ENCODE measurements at places on chromosomes 16 and 17.
A peak's percentile ranks its signal among the peaks of the same experiment; 100 is the strongest.

DNA sequence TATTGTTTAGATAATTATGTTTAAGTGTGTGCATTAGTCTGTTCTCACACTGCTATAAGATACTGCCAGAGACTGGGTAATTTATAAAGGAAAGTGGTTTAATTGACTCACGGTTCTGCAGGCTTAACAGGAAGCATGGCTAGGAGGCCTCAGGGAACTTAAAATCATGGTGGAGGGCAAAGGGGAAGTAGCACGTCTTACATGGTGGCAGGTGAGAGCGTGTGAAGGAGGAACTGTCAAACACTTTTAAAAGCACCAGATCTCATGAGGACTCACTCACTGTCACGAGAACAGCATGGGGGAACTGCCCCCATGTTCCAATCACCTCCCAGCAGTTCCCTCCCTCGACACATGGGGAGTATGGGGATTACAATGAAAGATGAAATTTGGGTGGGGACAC, 203.5 kb upstream of the GOT2 start:
- DNase-seq: no peak

DNA sequence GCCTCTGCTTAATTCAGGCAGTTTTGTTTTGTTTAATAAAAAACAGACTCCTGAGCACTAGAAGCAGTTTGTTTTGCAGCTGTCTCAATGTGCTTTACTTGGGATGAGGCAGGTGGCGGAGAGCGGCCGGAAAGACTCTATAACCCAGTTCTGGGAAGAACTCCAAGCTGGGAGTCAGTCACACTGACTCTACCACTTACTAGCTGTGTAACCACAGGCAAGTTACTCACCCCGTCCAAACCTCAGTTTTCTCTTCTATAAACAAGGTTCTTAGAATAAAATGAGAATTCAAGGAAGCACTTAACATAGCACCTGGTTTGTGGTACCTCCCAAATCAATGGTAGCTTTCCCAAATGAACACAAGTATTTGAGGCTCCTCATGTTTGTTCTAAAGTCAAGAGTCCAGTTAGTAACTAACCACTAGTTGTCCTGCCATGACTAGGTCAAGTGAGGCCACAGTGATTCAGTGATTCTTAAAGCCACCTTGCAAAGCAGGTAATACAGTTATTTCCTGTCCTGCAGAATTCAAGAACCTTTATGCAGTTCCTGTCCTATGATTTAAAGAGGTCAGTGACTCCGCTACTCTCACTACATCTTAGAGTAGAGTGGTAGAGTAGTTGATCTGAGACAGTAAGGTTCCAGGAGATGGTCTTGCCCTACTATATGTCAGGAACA, 2.7 kb downstream of the TXNDC17 start:
- DNase-seq: peak; percentile 78

DNA sequence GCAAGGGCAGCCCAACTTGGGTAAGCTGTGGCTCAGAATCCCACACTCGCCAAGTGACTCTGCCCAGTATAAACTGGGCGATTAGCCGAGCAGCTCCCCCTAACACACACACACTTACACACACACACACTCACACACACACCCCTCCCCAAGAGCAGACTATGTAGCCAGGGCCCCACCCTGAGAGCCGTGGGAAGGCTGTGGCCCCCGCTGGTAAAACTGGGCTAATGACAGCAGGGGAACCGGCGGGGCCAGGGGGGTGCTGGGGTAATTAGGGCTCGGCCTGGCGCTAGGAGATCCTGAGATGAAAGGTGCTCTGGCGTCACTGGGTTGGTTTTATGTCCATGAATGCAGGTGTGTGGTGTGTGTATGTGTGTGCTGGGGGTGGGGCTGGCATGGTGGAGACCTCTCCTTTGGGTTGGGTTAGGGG, 1.1 kb upstream of the THRA start:
- DNase-seq: no peak

- DNase-seq: peak; percentile 37
Observed at GRCh38 chr16:86611525-86611855, 33.1 kb downstream of the FOXL1 start.

DNA sequence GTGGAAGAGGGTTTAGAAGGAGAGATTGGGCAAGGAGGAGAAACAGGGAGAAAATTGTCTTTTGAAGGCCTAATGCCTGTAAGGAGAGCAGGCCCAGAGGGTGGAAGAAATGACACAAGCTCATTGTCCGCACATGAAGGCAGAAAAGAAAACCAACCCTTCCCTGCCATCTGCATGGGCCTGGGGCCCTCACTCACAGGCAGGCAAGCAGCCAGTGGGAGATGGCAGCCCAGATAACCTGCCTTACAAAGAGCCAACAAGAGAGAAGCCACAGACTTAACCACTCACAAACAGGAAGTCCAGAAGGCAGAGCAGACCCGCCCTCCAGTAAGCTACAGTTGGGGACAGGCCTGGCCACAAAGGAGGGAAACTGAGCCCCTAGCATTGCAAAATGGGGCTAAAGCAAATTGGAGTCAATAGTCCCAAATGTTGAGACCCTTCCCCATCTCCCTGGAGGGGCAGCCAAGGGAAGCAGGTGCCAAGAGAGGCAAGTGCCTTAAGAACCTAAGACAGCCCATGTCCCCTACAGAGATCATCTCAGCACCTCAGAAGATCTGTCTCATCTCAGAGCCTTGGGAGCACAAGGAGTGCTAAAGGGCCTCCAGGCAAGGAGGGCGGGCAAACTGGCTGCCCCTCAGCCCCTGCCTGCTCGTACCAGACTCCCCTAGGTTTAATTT, 7.3 kb upstream of the TSPOAP1 start:
- DNase-seq: no peak

- no peak for DNase-seq
Observed at GRCh38 chr17:57236686-57237299, 19.5 kb upstream of the MSI2 start.

DNA sequence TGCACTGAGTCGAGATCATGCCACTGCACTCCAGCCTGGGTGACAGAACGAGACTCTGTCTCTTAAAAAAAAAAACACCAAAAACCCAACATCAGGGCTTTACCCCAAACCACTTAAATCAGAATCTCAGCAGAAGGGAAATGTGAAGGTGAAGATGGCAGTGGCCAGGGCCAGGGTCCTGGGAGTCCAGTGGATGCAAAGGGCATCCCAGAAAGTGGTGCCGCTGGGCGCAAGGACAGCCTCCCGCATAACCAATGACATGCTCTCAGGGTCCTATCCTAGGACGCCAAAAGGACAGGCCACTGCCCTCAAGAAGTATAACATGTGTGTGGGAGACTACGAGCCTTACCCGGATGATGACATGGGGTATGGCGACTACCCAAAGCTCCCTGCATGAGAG, 7.9 kb downstream of the TUBD1 start:
- no peak for DNase-seq

GRCh38 chr17:78748730-78749317, 33.2 kb downstream of the CYTH1 start:
- DNase-seq: peak; percentile 42

DNA sequence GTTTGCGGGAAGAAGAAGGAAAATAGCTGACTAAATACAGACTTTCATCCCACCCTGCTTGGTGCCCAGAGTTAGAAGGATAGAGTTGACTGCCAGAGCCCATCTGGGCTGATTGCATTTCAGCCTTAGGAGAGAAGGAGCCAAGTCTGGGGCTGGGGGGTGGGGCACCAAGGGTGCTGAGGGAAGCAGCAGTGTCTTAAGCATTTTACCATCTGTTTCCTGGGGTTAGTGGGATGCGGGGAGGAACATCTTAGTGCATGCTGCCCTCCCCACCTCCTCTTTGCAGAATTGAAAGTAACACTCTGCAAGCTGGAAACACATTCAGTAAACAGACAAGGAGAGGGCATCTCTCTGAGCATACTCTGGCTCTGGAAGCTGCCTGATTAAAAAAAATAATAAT, 1.5 kb upstream of the ARL5C start:
- no peak for DNase-seq

DNA sequence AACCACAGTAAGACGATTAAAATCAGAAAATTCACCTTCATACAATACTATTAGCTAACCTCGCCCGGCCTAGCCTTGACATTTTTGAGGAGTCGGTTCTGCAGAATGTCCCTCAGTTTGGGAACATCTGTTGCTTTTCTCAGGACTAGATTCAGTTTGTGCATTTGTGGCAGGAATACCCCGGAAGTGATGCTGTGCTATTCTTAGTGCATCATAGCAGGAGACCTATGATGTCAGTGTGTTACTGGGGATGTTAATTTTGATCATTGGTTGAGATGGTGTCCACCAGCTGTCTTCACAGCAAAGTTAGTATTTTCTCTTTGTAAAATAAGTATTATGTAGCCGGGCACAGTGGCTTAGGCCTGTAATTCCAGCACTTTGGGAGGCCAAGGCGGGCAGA, 21.5 kb upstream of the HELZ start:
- DNase-seq: no peak

GRCh38 chr16:64907844-64908243, 214.0 kb downstream of the CDH11 start:
- DNase-seq: no peak

GRCh38 chr17:31745964-31746600, 113.0 kb downstream of the COPRS start:
- DNase-seq: no peak

- DNase-seq: no peak
Observed at GRCh38 chr17:79844869-79845600, 5.8 kb upstream of the CBX4 start.

- DNase-seq: peak; percentile 65
Observed at GRCh38 chr16:84738255-84739038, 38.6 kb downstream of the USP10 start.

DNA sequence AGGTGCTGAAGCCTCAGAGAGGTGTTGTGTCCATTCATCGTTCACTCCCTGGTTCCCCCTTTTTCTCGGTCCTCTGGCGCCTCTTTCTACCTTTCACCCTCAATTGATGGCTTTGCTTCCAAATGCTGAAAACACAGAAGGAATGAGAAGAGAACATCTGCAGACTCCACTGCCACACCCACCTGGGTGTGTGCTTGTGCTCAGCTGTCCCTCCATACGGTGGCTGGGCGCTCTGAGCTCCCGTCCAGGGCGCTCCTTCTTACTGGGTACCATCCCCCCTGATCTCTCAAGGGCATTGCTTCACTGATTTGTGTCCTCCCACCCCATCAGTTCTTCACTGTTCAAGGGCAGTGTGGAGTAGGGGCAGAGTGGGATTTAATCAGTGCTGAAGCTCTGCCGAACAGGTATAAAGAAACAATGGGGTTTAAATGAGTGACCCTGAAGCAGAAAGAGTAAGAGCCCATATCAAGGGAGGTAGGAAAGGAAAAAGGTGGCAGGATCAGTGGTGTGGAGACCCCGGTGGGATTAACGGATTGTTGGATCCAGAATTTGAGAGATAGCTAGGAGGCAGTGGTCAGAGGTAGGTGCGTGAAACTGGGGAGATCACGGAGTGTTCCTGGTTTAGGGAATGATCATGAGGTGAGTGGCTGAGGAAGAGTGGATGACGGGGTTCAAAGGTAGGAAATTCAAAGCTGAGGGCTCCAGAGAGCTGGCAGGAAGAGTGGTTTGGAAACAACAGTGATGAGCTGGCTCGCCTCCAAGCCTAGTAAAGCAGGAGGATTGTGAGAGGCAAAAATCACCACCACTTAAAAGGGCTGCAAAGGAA, 40.8 kb downstream of the MRTFB start:
- DNase-seq: peak; percentile 9

- DNase-seq: no peak
Observed at GRCh38 chr17:81250286-81251093, 11.4 kb downstream of the NDUFAF8 start.

GRCh38 chr16:83365166-83365565, 442.6 kb upstream of the HSBP1 start:
- DNase-seq: no peak

DNA sequence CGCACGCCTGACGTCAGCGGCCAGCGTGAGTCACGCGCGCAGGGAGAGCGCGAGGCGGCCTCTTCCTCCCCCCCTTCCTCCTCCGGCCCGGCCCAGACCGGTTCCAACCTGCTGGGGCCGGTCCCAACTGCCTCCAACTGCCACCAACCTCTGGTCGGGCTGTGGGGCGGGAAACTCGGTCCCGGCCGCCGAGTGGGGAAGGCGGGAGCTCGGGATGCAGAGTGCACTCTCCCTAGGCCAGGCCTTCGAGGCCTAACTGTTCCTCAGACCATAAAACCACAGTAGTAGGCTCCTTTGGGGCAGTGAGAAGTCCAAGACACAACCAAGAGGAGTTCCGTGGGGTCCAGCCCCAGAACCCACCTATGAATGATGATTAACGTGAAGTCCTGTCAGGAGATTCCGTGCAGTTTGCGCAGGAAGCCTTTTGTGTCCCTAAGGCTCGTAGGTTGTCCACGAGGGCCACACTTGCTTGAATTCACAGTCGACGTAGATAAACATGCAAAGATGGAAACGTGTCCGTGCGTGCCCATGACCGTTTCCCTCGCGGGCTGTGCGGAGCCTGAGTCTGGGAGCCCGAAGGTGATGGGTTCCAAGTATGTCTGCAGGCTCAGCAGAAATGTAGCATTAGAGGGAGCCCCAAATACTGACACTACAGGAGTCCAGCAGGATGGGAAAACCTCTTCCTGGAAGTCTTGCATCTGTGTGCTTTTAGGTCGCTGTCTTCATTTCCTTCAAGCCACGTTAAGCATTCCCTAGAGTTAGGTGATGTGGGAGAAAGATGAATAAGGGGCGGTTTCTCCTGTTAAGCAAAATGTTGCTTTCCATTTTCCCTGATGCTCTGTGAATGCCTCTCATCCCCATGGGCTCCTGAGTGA, 647 bp downstream of the UNK start:
- peak; percentile 95 for DNase-seq

DNA sequence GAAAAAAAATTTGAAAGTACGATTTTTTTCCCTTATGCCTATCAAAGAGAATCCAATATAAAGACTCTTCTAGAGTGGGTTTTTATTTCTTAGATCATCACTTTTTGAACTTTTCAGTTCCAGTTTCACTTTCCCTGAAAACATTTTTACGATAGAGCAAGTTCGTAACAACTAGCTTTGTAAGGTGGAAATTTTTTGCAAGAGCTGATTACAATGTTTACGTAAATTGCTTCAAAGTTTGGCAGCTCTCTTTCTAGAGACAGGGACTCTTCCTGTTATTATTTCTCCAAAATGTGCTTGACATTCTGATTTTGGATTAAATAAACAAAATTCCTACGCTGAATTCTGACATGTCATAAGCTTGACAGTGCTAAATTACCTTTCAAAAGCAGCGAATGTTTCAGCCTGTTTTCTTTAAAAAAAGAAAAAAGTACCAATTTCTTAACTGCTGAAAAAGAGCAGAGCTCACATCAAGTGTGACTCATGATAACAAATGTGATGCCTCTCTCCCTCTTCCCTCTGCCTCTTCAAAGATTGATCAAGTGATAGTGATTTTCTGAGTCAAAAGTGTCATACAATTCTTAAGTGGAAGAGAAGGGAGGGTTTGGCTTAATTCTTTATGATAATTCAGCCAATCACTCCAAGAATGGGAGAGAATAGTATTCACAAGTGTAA, 175.2 kb downstream of the KCNJ2 start:
- DNase-seq: no peak

GRCh38 chr17:51164911-51165679, 1.1 kb upstream of the NME2 start:
- DNase-seq: no peak
